Mammary epithelial cell (primary cell): ENCODE measurements at places on chromosomes 2 and 18. TPM values are rescaled to one million over a fixed set of nuclear protein-coding genes. Genes with fewer than 3 reads are reported as not detected.

DSC2 gene
- 88.7 TPM for total RNA-seq

ABCB11 gene
- not detected for total RNA-seq

GRCh38 chr18:48583573-48583972 lies 44.7 kb downstream of the CTIF start:
- no peak for DNase-seq

GRCh38 chr2:165675551-165675968 lies 118.5 kb downstream of the GALNT3 start:
- peak; percentile 68 for DNase-seq

DNA sequence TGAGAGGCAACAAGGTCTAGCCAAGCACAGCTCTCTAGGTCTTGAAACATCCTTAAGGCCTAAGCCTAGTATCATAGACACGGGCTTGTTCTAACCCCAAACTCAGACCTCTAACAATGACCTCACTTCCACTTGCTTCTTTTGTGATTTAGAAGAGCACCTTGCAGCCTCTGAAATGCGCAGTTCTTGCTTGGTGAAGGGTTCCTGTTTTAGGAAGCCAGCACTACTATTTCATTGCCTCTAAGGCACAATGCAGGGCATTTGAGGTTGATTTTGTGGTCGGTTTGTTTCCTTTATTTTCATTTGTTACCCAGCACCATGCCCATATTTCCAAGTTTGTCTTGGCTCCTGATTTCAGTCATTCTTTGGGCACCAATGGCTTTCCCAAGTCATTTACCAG lies 117.0 kb upstream of the CYP1B1 start:
- DNase-seq: no peak

GRCh38 chr2:207960090-207960489 lies 65.2 kb downstream of the PLEKHM3 start:
- no peak for DNase-seq

DNA sequence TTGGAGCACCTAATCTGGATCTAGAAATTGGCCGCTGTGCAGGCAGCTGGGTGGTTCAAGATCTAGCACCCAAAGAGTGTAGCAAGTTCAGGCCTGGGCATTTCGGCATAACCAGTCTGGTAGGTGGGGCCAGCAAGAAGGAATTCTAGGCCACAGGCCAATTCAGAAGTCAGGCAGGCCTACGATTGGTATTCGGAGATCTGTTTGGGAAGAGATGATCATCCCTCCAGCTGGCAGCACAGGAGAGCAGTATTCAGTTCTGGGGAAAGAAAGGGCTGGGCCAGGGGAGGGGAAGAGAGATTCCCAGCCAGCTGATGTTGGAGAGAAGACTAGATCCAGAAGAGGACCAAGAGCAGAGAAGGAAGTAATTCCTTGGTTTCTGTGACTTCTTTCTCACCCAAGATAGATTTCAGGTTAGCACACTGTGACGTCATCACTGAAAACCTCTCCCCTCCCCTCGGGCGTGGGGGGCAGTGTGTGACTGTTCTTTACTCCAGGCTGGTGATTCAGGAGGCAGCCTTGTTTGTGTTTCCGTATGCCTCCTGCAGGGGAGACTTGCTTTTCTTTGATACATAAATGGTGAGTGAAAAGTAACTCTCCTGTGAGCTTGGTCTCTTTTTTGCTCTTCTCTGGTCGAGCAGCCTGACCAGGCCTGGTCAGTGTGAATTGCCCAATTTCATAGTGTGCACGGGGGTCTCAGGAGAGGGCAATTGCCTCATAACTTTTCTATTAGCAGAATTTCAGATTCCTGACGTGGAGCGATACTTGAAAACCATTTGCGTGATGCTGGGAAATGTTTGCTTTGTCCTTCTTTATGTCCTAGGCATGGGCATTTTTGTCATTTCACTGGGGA lies 61.1 kb downstream of the MEIS1 start:
- peak; percentile 85 for DNase-seq

DNA sequence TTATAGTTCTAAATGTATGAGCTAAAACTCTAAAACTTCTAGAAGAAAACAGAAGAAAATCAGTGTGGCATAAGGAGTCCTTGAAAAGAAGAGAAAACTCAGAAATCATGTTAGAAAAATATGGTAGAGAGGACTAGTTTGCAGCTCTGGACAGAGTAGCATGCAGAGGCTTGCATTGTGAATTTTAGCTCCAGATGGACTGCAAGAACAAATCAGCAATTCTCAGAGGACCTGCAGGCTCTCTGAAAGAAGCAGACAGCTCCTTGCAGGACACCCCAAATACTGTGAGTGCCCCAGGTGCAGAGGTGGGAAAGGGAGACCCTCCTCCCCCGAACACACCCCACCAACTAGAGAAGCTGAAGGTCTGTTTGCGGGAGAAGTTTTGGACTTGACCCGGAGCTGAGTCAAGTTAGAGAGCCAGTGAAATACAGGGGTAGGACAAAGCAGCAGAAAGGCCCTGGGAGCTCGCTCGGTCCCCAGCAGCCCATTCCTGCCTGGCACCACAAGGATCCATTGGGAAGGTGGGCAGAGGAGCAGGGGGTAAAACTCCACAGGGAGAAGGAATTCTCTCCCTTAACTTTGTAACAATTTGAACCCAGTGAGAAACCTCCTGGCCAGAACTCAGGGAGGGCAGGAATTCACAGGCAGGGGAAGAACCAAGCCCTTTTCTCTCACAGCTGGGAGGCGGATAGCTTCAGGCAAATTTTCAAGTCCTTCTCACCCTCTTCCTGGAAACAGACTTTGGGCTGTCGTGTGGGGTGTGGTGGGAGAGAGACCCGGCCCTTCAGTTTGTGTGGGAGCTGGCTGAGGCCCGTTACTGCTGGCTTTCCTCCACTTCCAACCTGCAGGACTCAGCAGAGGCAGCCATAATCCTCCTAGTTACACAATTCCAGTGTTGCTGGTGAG lies 216.2 kb upstream of the SLC35G4 start:
- no peak for DNase-seq

- DNase-seq: no peak
Measured at GRCh38 chr18:7248877-7249276, 18.0 kb downstream of the LRRC30 start.

- DNase-seq: no peak
Measured at GRCh38 chr2:48691935-48692691, 63.4 kb downstream of the LHCGR start.

DNA sequence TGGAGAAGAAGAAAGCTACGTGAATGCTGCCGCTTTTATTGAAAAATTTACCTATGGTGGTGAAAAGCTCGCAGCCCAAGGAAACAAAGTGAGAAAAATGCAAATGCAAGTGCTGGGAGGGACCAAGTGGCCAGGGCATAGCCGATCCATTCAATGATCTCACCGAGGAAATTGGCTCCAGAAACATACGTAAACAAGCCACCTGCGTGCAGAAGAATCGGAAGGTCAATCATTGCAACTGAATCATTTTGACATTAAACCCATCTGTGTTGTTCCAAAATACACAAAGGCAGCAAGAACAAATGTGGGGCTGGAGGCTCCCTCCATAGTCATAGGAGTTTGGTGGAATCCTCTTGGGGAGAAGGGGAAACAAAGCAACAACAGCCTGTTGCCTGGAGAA lies 51.5 kb downstream of the SRD5A2 start:
- no peak for DNase-seq

DNA sequence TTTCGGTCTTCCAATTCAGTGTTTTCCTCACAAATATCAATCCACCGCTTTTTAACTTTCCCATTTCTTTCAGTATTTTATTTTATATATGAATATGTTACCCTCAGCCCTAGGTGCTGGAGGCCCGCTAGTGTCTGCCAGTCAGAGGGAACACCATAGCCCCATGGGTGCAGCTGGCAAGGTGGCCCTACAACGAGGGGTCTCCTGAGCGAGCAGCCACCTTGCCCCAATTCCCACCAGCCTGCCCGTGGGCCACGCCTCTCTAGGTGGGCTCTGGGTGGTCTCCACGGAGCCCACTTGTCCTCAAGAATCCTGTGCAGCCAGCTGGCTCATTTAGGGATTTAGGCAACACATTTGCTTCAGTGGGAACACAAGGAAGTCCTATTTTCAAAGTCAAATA lies 72.5 kb upstream of the RGPD5 start:
- DNase-seq: no peak
